ENCODE measurements at places on chromosomes 13 and 19. TPM values are rescaled to one million over a fixed set of nuclear protein-coding genes. Genes with fewer than 3 reads are reported as not detected.

CATSPERD gene
- total RNA-seq: not detected

CGB2 gene
- total RNA-seq: not detected

FCAR gene
- total RNA-seq: not detected

DNA sequence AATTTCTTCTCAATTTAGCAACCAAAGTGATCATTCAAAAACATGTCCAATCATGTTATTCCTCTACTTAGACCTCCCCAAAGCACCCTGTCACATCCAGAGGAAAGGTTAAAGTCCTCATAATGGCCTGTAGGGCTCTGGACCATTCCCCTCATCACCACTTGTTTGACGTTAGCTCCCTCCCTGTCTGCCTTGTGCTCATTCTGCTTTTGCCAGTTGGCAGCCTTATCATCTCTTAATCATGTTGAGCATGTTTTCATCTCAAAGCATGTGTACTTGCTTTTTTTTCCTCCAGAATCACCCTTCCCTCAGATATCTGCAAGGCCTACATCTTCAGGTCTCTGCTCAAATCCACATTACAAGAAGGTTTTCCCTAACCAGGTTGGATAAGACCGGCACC is 25.9 kb downstream of the UBAC2 start:
- H3K4me1 ChIP-seq: peaks cover 80% of the 10 kb centered on the region
- no peaks in the 10 kb centered on the region for H3K27me3 ChIP-seq
- no peak overlapping the region for H3K4me3 ChIP-seq
- no peak for DNase-seq

DNA sequence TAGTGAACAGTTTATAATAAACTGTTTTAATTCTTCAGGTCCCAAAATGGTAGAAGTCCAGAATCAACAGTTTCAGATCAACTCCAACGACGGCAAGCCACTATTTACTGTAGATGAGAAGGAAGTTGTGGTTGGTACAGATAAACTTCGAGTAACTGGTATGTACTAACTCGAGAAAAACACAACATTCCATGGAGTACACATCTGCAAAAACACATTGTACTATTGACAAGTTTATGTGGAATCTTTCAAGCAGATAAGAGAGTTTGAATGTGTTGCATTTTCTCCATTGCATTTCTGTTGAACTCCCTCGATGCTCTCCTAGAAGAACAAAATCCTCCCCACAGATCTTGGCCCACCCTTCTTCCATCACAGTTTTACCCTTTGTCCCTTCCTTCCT is 98.5 kb downstream of the SGCG start:
- no peak overlapping the region for H3K4me3 ChIP-seq
- DNase-seq: no peak
- no peaks in the 10 kb centered on the region for H3K36me3 ChIP-seq
- H3K4me1 ChIP-seq: no peaks in the 10 kb centered on the region
- H3K27ac ChIP-seq: no peak overlapping the region
- no peaks in the 10 kb centered on the region for H3K27me3 ChIP-seq

DNA sequence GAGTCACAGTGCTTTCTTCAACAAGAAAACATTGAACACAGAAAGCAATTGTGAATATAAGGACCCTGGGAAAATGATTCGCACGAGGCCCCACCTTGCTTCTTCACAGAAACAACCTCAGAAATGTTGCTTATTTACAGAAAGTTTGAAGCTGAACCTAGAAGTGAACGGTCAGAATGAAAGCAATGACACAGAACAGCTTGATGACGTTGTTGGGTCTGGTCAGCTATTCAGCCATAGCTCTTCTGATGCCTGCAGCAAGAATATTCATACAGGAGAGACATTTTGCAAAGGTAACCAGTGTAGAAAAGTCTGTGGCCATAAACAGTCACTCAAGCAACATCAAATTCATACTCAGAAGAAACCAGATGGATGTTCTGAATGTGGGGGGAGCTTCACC is 15.7 kb downstream of the ZNF175 start:
- peaks cover 38% of the 10 kb centered on the region for H3K36me3 ChIP-seq
- no peak overlapping the region for H3K27ac ChIP-seq
- no peak overlapping the region for H3K4me3 ChIP-seq
- no peaks in the 10 kb centered on the region for H3K27me3 ChIP-seq
- H3K4me1 ChIP-seq: no peaks in the 10 kb centered on the region
- no peak for DNase-seq

- H3K27me3 ChIP-seq: no peaks in the 10 kb centered on the region
- H3K4me3 ChIP-seq: no peak overlapping the region
- DNase-seq: no peak
- no peaks in the 10 kb centered on the region for H3K4me1 ChIP-seq
- H3K27ac ChIP-seq: no peak overlapping the region
Measured at GRCh38 chr19:2587001-2587719, 111.2 kb downstream of the GADD45B start.

GRCh38 chr19:29624489-29625185 is 18.6 kb downstream of the POP4 start:
- no peak overlapping the region for H3K27ac ChIP-seq
- no peak for DNase-seq
- no peaks in the 10 kb centered on the region for H3K27me3 ChIP-seq
- peak overlapping the region; percentile 14 for H3K4me3 ChIP-seq
- H3K36me3 ChIP-seq: no peaks in the 10 kb centered on the region

All from naive thymus-derived CD4-positive, alpha-beta T cell (primary cell).